Omental fat pad (tissue), 4 donors: ENCODE measurements at places on chromosomes 3 and 15.
A peak's percentile ranks its signal among the peaks of the same experiment; 100 is the strongest.

- no peak for DNase-seq
These were observed 160.4 kb downstream of the CHL1 start for GRCh38 chr3:356952-357351.

DNA sequence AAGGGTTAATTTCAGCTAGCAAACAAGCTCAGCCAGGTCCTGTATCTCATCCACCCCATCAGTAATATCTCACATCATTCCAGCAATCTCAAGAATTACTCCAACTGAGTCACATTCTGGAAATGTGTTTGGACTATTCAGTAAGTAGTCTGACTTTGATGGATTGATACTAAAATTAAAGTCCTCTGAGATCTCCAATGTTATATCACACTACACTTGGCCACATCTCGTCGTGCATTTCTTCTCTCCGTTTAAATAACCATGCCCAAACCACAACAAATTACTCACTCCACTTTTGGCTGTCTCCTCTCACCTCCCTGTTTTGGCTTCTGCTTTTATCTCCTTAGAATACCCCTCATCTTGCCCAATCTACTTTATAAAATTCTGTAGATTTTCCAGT, 292.2 kb downstream of the PYDC2 start:
- no peak for DNase-seq

DNA sequence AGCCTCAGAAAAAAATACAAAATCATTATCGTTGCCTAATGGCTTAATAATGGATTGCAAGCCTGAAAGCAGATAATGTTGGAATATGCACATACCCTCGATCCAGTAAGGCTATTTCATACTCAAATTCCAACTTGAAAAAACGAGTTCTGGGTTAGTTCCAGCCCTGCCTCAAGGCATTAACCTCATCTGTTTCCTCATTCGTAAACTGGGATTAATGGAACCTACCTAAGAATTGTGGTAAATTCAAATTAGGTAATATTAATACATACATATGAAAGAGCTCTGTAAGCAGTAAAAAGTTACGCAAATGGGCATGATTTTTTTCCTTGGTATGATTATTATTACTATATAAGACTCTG, 107.5 kb downstream of the SRGAP3 start:
- no peak for DNase-seq

DNA sequence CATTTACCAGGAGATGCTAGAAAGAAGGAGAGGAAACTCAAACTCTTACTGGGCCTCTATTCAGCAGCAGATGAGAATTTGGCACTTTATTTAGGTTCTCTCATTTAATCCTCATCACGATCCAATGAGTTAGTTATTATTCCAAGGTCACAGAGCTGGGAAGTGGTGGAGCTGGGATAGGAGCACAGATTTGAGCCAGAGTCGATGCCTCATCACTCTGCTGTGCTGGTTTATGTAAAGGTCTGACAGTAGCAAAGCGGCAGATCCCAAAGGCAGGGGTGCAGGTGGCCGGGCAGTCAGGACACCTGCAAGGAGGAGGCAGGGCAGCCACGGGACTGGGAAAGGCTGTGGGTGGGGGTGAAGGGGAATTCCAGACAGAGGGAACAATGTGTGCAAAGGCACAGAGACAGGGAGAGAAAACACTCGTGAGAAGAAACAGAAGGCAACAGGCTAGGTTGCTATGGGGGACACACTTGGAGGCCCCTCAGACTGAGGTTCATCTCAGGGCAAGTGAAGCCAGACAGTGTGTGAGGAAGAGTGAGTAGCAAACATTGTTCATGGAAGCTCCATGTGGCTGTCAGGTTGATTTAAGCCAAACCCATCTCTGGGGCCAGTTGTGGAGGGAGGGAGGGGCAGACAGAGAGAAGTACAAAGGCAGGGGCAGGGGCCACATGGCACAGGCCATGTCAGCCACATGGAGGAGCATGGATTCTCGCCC, 26.8 kb downstream of the RAB6B start:
- no peak for DNase-seq

GRCh38 chr3:150545419-150546225, 674 bp downstream of the SERP1 start:
- DNase-seq, result no peak

GRCh38 chr15:58469432-58470353, 37.9 kb downstream of the LIPC start:
- no peak for DNase-seq

DNA sequence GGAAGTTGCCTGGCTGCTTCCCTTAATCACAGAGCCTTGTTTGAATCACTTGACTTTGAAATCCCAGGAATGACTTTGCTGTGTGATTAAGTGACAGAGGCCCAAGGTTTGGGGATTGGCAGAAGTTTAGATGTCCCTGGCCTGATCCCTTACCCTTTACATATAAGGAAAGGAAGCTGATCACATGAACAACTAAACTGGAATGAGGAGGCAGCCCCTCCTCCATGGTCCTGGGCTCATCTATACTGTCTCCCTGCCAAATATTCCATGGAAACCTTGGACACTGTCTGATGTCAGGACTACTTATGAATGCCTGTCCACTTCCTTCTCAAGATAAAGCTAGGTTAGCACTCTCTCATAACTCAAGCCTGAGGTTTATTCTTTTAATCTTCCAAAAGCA, 181.3 kb upstream of the CTDSPL start:
- no peak for DNase-seq

DNA sequence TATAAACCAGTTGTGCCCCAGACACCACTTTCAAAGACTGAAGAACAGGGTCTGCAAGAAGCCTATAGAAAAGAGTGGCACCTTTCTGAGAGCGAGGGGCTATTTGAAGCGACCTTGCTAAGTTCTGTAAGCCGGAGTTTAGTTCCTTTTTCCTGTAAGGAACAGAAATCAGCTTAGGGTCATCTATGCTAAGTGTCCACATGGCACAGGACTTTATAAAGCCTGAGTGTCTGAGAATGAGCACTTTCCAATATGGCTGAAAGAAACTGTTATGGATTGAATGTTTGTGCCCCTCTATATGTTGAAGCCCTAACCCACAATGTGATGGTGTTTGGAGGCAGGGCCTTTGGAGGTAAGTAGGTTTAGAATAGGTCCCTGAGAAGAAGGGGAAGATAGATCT, 4.0 kb upstream of the A4GNT start:
- DNase-seq, result no peak

DNA sequence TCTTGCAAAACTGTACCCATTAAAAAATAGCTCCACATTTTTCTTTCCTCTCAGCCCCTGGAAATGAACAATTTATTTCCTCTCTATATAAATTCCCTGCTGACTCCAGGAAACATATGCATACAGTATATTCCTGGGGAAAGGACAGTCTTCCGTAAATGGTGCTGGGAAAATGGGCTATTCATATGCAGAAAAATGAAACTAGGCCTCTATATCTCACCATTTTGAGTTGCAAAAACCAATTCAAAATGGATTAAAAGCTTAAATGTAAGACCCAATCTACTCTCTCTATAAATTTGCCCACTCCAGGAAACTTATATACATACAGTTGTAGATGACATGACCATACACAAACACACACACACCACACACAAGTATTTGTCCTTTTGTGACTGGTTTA, 85.9 kb upstream of the GPR149 start:
- no peak for DNase-seq

DNA sequence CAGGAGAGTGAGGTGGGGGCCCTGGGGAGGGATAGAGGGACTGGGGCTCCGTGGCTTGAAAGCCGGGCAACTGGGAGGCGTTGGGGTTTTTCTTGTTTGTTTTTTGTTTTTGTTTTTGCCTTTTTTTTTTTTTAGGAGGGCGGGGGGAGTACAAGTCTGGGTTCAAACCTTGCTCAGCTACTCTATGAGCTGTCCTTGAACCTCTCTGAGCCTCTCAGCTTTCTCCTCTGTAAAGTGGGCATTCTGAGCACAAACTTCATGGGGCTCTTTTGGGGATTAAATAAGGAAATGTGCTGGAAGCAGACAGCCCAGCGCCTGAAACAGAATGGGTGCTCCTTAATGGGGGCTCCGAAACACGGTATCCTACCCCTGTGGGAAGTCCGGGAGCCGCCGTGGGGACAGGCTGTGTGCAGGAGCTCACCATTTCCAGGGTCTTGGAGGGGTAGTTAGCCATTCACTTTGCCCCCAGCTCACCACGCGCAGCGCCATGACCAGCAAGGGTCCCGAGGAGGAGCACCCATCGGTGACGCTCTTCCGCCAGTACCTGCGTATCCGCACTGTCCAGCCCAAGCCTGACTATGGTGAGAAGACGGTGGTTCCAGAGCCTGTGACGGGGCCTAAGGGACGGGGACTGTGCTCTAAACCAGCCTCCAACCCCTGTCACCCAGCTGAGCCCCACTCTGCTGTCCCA, 388 bp downstream of the ACY1 start:
- DNase-seq, result no peak

DNA sequence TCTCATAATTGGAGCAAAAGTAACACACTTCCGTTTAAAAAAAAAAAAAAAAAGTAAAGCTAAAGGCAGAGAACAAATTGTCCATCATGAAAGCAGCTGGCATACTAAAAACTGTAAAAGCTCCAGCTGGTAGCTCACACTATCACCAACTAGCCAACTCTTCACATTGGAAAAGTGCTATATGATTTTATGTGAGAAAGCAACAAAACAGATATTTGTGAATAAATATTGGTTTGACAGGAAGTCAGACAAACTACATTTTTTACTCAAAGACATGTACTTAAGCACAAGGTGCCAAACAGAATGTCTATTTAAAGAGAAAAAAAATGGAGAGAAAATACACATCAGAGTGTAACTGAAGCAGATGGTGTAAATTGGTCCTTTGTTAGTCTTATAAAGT, 231.2 kb upstream of the CADM2 start:
- DNase-seq, result no peak

- DNase-seq, result no peak
These were observed 36.5 kb upstream of the IGF1R start for GRCh38 chr15:98611808-98612207.

DNA sequence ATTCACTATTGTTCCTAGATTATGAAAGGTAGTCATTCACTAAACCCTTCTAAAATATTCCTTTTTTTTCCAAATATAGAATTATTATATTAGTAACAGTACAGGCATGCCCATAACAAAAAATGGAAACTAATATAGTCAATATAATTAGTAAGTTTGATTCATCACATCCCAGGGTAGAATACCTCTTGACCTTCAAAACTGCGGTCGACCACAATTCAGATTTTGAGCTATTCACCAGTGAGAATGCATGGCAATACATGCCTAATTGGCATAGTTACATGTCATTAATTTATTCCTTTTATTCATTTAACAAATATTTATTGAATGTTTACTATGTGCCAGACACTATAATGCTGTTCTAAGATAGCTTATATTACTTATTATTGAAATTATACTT, 98.0 kb downstream of the CHL1 start:
- no peak for DNase-seq

DNA sequence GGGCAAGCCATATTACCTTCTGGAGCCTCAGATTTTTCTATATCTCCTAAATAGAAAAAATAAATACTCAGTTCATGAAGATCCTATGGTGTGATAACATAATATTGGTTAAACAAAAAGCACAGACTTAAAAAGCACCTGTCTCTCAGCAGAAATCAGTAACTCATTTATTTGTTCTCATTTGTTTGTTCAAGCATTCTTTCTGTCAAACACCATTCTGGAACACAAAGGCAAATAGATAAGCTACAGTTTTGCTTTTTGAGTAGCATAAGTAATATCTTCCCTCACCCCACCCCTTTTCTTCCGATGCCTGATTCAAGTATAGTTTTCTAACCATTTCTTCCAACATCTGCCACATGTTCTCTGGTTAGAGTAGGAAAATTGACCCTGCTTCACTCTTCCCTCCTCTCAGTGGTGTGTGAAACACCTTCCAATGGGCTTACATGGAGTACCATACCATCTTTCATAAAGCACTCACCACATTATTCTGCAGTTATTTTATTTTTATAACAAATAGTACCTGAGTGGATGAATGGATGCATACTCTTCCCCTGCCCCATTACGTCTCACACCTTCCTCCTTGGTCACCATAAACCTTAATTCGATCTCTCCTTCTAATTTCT, 8.4 kb upstream of the IL1RAP start:
- DNase-seq, result no peak

- no peak for DNase-seq
These were observed 187.2 kb downstream of the CLSTN2 start for GRCh38 chr3:140122183-140122582.

- peak; percentile 37 for DNase-seq
These were observed 1.1 kb downstream of the CMTM7 start for GRCh38 chr3:32392536-32393302.

GRCh38 chr3:43481375-43481774, 140.4 kb downstream of the ANO10 start:
- no peak for DNase-seq

GRCh38 chr15:80942746-80943565, 46.7 kb downstream of the MESD start:
- DNase-seq, result no peak

DNA sequence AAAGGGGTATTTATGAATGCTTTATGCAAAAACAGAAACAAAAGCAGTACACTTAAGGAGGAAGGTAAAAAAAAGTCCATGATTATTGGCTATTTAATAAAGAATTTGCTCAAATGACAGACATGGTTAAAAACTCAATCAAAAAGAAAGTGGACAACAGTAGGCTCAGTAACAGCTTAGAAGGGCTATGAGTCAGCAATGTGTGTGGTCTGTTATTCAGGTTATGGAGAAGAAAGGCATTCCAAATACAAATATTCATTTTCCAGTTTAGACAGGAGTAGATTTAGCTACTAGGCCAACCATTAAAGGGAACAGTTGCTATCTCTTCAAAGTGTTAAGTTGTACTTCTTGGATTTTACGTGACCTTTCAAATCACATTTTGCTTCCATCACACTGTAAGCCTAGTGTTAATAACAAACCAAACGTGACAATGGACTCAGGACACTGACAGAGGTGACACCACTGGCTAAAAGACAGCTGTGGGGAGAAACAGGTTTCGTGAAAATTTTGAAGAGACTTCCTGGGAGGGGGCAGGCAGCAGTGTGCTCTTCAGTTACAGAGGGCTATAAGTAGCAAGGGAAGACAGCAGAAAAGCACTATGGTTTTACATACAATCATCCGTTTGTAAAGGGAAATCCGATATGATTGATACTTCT, 41.7 kb upstream of the MYO5C start:
- DNase-seq, result no peak

- no peak for DNase-seq
These were observed 14.6 kb downstream of the USP3 start for GRCh38 chr15:63519041-63519440.

- no peak for DNase-seq
These were observed at the start of gene CD200R1 for GRCh38 chr3:112974894-112975293. TSS of gene CD200R1 (minus strand) at chr3:112975103. CDS start at chr3:112974857, 246 bp downstream.

DNA sequence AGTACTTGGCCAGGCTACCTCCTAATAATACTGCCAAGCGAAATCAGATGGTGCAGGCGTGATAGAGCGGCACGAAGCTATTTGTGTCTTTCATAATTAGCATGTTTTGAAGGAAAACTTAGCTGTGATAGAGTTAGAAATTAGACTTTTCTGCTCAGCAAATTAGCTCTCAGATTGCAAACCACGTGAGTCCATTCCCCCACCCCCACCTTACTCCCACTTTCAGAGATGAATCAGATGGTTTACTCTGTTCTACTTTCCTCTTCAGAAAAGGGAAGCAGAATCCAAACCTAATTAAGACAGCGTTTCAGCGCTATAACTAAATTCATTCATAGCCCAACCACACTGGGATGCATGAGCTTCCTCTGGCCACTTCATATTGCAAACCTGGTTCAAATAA, 214.6 kb downstream of the SLCO3A1 start:
- no peak for DNase-seq

- no peak for DNase-seq
These were observed 16.0 kb upstream of the C3orf38 start for GRCh38 chr3:88133711-88134263.
